ENCODE measurements at places on chromosomes 13 and 19.

DNA sequence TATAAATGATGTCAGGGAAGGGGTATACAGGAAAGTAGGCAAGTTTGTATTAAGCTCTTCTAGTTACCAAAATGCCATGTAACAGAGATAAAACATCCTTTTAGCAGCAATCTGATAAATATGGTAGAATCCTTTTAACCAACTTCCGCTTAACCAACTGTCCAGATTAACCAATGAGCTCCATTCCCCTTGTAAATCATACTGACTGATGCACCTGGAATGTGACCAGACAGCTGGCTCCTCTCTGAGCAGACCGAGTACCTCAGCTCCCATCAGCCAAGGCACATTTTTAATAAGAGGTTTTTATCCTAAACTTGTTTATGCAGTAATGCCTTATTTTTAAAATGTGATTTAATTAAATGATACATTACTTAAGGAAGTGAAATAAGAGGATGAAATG lies 66.4 kb downstream of the KLF12 start:
- no peak for DNase-seq

DNA sequence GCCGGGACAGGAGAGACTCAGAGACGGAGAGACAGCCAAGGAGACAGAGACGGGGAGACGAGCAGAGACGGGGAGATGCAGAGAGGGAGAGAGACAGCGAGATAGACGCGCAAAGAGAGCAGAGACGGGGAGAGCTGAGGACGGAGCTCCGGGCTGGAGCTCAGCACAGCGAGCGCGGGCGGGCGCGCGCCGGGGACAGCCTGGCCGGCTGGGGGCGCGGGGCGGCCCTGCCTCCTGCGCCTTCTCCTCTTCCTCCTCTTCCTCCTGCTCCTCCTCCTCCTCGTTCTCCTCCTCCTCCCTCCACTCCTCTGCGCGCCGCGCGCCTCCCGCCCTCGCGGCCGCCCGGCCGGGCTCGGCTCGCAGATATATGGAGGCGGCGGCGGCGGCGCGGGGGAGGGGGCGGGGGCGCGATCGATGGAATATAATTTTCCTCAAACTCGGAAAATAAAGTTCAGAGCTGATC lies at the start of gene ERFL:
Gene ERFL, minus strand, starts transcription at position 229 of the 463 bp plus-strand sequence. CDS start 15,530 bp downstream, outside the sequence.
- DNase-seq: no peak

DNA sequence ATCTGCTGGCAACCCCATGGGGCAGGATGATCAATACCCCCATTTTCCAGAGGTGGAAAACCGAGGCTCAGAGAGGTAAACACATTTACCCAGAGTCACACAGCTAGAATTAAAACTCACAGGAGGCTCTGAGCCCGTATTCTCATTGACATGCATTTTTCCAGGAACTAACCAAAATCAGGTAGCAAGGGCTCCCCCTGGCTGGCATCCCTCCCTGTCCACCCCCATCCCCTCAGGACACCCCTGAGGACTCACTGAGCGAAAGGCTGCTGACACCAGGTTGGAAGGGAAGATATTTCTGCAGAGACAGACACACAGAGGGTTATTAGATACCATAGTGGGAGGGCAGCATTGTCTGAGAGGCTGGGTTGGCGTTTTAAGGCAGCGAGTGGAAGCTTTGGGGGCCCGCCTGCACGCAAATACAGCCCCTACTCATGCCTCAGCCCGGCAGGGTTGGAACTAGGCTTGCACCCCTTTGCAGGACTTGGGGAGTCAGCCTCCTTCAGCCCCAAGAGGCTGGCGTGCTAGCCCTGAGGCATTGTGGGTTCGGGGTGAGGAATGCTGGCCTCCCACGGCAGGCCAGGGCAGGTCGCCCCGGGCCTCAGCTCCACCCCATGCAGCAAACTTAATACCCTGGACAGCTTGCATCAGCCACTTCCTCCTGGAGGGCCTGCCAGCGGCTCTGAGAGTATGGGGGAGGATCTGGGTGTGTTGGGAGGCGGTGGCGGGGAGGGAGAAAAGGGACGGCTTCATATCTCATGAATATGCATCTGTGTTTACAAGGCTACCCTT lies 3.9 kb downstream of the SLC1A5 start:
- peak; percentile 65 for DNase-seq

DNA sequence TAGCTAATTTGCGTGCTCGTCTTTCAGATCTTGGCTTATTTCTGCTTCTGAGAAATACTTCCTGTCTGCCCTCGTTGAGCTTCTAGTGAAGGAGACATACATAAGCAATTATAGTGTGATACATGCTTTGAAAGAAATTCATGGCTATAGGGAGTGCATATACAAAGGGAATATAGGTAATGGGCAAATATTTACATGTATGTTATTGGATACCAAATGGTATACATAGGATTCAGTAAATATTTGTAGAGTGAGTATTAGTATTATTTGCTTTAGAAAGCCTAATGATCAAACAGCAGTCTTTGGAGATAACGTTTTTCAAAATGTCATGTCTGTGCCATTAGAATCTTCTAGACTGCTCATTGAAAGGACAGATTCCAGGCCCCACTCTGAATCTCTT lies 5.2 kb downstream of the BRCA2 start:
- DNase-seq: no peak

GRCh38 chr19:2494447-2495129 lies 18.7 kb downstream of the GADD45B start:
- peak; percentile 86 for DNase-seq

DNA sequence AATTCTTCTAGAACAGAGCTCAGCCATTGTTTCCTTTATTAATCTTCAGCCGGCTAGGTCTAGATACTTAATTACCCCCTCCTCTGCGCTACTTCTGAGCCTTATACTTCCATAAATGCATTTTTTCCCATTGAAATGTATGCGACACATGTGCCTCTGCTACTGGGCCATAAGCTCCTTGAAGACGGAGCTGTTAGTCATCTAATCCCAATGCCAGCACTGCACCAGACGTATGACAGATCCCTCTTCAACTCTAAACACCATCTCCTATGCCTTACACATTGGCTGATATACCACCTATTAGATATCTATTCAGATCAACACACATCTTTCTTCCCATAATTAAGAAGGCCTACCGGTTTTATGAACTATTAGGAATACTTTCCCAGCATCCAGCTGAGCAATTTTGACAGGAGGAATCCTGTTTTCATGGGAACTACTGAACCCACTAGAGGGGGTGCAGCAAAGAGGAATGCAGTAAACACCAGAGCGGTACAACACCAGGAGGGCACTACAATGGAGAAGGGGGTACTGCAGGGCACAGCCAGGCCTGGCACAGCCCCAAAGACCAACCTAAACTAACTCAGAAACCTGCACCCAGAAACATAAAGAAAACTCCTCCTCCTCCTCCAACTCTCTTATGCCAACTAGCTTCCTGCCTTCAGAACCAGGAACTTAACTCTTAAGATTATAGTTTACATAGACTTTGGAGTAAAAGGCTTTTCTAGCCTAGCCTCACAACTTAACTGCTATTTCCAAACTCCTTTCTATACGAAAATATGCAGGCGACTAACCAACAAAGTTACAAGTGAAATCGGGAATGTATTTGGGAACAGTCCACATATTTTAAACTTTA lies 18.7 kb downstream of the STK24 start:
- DNase-seq: peak; percentile 36

DNA sequence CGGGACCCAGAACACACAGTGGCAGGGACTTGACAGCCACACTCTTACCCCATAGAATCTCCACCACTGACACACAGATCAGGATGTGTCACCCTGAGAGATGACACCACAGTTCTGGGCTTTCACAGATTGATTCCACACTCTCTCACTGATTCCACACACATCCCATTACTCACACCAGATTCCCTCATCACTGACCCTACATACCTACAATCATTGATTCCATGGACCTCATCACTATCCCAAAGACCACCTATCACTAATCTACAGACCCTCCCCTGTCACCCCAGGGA lies 57.6 kb upstream of the ZNF527 start:
- no peak for DNase-seq

- no peak for DNase-seq
Measured at GRCh38 chr13:36051082-36051481, 80.1 kb downstream of the DCLK1 start.

- peak; percentile 66 for DNase-seq
Measured at GRCh38 chr19:29263305-29264135, 50.6 kb upstream of the UQCRFS1 start.

DNA sequence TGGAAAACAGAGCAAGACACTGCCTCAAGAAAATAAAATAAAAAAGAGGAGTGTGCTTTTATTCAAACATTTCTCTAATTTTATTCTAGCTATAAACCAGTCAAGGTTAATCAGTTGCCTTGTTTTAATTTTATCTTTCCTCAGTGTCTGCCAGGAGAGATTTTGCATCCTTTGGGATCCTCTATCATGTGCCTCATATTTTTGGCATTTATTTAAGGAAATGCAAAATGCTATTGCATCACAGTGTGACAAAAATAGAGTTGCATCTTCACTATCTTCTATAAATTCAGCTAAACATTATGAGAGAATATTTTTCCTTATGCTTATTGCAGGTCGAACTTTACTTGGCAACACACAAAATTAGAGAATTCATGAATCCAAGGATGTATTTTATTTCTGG lies 639.0 kb upstream of the KLF12 start:
- no peak for DNase-seq

DNA sequence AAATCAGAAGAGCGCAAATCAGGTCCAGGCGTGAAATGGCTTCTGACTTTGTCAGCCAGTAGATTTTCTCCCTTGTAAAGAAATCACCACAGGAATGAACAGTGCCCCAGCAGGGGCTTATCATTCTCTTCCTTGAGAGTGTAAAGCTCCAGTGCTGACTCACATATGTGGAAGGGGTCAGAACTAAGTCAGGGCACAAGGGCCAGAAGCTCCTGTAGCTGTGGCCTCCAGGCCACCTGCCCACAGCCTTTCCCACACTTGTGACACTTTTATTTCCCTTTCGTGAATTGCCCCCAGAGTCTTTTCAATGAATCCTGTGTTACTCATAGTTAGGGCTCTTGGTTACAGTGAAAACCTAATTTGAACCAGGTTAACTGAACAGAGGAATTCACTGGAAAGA lies 99.6 kb downstream of the SUCLA2 start:
- DNase-seq: no peak

GRCh38 chr19:6260376-6260775 lies 19.4 kb downstream of the MLLT1 start:
- no peak for DNase-seq

DNA sequence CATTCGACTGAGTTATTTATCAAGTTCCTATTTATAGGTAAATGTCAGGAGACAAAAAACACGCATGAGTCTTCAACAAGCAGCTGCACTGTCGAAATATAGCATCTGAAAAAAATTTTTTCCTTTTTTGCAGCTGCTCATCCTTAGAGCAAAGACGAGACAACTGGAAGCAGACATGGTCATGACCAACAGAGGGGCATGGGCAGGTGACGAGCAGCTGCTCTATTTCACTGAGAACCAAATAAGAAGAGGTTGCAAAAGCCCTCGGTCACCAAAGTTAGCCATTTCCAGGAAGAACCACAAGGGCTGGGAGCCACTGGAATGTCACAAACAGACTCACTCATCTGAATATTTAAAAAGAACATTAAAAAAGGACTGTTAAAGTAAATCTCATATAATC lies 22.2 kb downstream of the SOHLH2 start:
- peak; percentile 52 for DNase-seq

- no peak for DNase-seq
Measured at GRCh38 chr13:94325650-94326049, 153.8 kb downstream of the DCT start.

DNA sequence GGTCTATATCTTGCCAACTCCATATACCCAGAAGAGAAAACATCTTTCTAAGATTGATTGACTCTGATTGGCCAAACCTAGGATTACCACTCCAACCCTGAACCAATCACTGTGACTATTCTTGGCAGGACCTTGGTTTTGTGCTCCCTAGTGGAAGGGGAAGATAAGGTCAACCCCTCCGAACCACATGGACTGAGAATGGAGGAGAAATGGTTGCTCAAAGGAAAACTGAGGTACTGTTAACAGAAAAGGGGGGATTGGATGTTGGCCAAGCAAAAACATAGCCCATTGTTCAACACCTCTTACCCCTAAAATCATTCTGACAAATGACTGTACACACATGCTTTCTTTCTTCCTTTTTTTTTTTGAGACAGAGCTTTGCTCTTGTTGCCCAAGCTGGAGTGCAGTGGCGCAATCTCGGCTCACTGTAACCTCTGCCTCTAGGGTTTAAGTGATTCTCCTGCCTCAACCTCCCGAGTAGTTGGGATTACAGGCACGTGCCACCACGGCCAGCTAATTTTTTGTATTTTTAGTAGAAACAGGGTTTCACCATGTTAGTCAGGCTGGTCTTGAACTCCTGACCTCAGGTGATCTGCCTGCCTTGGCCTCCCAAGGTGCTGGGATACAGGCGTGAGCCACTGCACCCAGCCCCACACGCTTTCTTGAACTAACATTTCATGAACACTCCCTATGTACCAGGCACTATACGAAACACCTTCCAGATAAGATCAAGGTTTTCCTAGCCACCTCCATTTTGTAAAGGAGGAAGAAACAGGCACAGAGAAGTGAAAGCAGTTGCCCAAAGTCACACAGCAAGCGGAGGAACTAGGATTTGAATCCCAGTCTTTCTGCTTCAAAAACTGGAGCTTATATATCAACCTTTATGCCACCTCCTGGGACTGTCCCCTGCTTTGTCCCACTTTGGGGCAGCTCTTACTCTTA lies 6.5 kb downstream of the MEIOSIN start:
- DNase-seq: no peak

- no peak for DNase-seq
Measured at GRCh38 chr13:113650731-113651148, 7.3 kb downstream of the ATP4B start.

DNA sequence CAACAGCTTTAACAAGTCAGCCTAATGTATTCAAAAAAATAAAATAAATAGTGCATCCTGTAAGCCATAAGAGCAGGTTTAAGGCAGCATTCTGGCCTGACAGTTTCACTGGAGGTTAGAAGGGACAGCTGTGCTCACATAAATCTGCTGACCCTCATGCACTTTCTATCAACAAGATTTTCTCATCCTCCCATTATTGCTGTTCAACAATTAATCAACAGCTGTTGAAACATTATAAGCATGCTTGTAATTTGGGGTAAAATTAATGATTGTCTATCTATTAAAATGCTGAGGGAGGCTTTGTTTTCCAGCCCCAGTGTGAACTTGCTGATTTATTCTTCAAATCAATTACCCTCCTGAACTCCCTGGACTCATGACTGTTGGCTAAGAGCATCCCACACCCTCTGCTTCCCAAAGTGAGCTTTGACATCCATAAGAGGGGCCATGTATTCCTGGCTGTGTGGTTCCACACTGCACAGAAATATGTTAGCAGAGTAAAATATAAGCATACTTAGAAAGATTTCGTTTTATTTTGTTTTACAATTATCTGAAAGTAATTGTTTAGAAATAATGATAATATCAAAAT lies 492.4 kb downstream of the EFNB2 start:
- DNase-seq: no peak

Data from right forelimb (tissue), 1 donor.